ENCODE measurements at places on chromosomes 2 and 18. TPM values are rescaled to one million over a fixed set of nuclear protein-coding genes. Genes with fewer than 3 reads are reported as not detected.

GRCh38 chr18:31562726-31563125 is 29.0 kb upstream of the TTR start:
- H3K4me3 ChIP-seq: no peak overlapping the region
- no peak for DNase-seq
- H3K27me3 ChIP-seq: no peaks in the 10 kb centered on the region
- H3K4me1 ChIP-seq: no peaks in the 10 kb centered on the region
- no peak overlapping the region for H3K27ac ChIP-seq
- no peaks in the 10 kb centered on the region for H3K36me3 ChIP-seq

- no peak overlapping the region for H3K4me3 ChIP-seq
- H3K4me1 ChIP-seq: no peaks in the 10 kb centered on the region
- no peaks in the 10 kb centered on the region for H3K27me3 ChIP-seq
- DNase-seq: no peak
These were observed 115.3 kb downstream of the FHOD3 start for GRCh38 chr18:36412778-36413177.

GRCh38 chr2:216851486-216852090 is 8.3 kb downstream of the TNP1 start:
- no peak for DNase-seq
- no peaks in the 10 kb centered on the region for H3K4me1 ChIP-seq
- no peak overlapping the region for H3K4me3 ChIP-seq
- no peaks in the 10 kb centered on the region for H3K36me3 ChIP-seq

GRCh38 chr2:161273038-161273760 is 35.0 kb upstream of the PSMD14 start:
- no peak overlapping the region for H3K4me3 ChIP-seq
- no peaks in the 10 kb centered on the region for H3K27me3 ChIP-seq
- no peak overlapping the region for H3K27ac ChIP-seq
- no peak for DNase-seq
- H3K4me1 ChIP-seq: no peaks in the 10 kb centered on the region

MAL gene
- 1.2 TPM for total RNA-seq

ST6GAL2 gene
- 49.1 TPM for total RNA-seq

LCT gene
- total RNA-seq: not detected

MAP3K19 gene
- not detected for total RNA-seq

DNA sequence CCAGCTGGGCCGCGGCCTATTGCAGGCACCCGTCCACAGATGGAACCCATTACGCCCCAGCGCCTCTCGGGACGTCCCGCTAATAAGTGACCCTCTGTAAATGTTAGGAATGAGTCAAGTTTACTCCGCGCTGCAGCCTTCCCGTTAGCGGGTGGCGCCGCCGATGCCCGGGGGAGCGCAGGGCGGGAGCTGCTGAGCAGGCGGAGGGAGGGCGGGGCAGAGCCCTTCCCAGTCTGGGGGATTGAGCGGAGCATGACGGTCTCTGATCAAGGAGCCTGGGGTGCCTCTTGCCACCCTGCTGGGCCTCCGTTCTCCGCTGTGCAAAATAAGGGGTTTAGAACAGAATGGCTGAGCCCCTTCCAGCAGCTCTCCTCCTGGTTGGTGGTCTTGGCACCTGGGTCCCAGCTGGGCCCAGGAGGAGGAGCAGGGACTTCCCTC is 10.5 kb downstream of the CROCC2 start:
- H3K4me1 ChIP-seq: no peaks in the 10 kb centered on the region
- no peaks in the 10 kb centered on the region for H3K36me3 ChIP-seq
- H3K27ac ChIP-seq: no peak overlapping the region
- H3K27me3 ChIP-seq: no peaks in the 10 kb centered on the region

DNA sequence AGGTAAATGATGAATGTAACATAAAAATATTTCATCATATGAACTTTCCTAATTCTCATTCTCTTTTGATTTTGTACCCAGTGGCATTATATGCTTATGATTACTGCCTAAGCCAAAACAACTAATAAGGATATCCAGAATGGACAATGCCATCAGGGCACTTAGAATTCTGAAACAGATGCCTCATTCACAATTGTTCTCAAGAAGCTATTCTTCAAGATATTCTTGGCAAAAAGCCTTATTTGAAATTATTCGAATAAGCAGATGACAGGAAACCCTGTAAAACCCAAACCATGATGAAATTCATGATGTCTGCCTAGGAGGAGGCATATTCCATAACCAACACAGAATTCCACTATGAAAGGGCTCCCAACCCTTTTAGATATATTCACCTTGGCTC is 353.2 kb upstream of the TRIB2 start:
- no peak overlapping the region for H3K27ac ChIP-seq
- H3K27me3 ChIP-seq: no peaks in the 10 kb centered on the region
- no peak overlapping the region for H3K4me3 ChIP-seq
- no peak for DNase-seq

ALK gene
- 0.30 TPM for total RNA-seq

CFAP210 gene
- total RNA-seq: not detected

DNA sequence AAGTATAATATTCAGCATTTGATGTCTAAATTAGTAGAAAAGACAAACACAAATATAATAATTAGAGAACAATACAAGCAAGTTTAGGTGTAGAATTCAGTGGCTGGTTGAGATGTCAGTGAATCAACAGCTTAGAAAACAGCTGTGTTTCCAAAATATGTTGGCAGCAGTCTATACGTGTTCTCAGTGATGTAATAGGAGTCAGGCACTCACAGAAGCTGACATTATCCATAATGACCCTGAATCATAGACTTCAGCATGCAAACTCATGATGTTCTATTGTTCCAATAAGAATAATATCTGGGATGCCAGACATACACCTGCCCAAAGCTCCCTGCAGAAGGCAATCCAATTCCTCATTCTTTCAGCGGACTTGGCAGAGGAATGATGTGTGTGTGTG is 164.7 kb downstream of the SLC8A1 start:
- DNase-seq: no peak
- no peaks in the 10 kb centered on the region for H3K36me3 ChIP-seq
- H3K27ac ChIP-seq: no peak overlapping the region
- H3K4me1 ChIP-seq: no peaks in the 10 kb centered on the region

GRCh38 chr2:104746858-104747257 is 107.1 kb upstream of the POU3F3 start:
- no peaks in the 10 kb centered on the region for H3K27me3 ChIP-seq
- H3K4me1 ChIP-seq: no peaks in the 10 kb centered on the region
- no peak for DNase-seq
- no peak overlapping the region for H3K27ac ChIP-seq

CYRIA gene
- total RNA-seq: 24.9 TPM

KIAA2012 gene
- total RNA-seq: not detected

GRCh38 chr2:134119117-134119712 is 134.7 kb upstream of the MGAT5 start:
- no peak for DNase-seq
- no peaks in the 10 kb centered on the region for H3K27me3 ChIP-seq
- H3K4me1 ChIP-seq: peaks cover 3% of the 10 kb centered on the region
- H3K4me3 ChIP-seq: no peak overlapping the region
- no peak overlapping the region for H3K27ac ChIP-seq

Measured in aorta (tissue), 5 donors.